CD4-positive, alpha-beta T cell treated with Interleukin-4 for 1 hour (primary cell): ENCODE measurements at places on chromosomes 1 and 21.

GRCh38 chr1:18357622-18358230 lies 123.0 kb upstream of the KLHDC7A start:
- no peak for DNase-seq

- DNase-seq = peak; percentile 88
Measured at GRCh38 chr1:10474613-10475507, at the start of gene PEX14. Gene PEX14 (plus strand): TSS chr1:10474950. CDS start chr1:10474967, 17 bp downstream.

DNA sequence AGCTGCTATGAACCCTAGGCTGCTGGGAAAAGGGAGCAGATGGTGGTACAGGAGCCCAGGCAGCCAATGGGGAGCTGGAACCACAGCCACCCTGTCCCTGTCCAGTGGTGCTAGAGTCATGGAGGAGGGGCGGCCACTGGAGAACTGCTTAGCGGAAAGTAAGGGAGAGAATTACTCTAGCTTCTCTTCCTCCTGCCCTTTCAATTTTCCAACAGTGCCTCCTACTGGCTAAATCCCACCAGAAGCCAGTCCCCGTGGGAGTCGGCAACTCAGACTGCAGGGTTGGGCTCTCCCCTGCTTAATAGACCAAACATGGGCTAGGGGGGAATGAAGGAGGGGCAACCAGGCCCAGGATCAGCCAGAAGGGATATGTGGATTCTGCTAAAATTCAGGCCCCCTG lies 154.5 kb downstream of the ACTL8 start:
- DNase-seq = no peak

GRCh38 chr1:64320470-64320869 lies 117.0 kb downstream of the UBE2U start:
- DNase-seq = peak; percentile 11

DNA sequence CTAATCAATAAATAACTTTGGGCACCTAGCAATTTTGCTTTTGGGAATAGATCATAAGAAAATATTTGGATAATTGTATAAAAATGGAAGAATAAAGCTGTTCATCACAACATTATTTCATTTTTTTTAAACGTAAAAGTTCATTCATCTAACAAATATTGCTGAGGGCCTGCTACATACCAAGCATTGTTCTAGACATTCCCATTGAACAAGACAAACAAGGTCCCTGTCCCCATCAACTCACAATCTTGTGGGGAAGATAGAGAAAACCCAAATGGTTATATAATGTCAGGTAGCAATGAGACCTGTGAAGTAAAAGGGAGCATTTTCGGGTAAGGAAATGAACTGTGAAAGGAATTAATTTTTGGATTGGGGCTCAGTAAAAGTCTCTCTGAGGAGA lies 54.0 kb upstream of the BEND5 start:
- no peak for DNase-seq

DNA sequence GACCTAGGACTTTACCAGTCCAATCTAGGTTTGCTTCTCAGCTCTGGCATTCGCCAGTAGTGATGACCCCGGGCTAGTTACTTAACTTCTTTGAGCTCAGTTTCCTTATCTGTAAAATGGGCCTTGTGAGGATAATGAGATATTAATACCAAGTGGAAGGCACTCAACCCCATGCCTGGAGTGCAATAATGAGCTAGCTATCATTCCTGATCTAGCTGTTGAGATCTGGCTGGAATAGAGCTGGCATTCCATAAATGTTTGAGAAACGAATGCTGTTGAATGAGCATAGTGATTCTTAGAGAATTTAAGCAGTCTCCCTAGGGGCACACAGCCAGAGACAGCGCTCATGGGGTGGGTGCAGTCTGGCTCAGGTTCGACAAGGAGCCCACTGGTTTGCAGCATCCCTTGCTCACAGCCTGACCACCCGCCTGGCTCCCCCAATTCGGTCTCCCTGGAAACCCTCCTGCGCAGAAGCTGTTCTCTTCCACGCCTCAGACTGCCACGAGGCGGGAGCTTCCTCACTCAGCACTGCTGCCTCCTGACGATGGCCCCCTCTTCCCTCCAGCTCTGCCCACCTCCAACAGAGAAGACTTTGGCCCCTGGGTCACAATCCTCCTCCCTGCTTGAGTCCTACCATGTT lies 32.5 kb downstream of the DHCR24 start:
- no peak for DNase-seq

DNA sequence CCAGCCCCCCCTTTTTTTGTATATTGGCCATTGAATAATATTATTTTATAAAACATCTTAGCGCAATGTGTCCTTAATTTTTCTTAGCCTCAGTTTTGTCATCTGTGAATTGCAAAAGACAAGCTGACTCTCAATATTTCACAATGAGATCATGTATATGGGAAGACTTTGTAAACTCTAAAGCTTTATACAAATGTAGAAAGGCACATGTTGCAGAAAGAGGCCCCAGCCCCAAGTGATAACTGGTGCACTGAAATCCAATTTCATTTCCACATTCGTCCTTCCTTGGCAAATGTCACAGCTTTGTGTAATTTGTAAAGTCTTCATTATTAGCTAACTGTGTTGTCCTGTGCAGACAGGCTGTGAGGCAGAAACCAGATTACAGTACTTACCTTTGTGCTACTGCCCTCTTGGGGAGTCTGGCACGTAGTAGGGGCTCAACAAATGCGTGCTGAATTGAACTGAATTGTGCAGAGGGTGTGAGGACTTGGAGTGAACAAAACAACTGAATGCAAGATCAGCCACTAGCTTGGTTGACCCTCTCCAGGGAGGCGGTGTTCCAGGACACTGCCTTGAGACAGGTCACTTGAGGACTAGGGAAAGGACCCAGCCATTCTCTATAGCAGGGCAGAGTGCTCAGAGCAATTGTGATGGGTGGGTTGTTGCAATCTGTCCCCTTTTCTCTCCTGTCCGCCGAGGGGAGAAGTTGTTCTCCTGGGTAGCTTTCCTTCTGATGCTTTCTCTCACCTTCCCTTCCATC lies 74.6 kb downstream of the LMO4 start:
- no peak for DNase-seq

DNA sequence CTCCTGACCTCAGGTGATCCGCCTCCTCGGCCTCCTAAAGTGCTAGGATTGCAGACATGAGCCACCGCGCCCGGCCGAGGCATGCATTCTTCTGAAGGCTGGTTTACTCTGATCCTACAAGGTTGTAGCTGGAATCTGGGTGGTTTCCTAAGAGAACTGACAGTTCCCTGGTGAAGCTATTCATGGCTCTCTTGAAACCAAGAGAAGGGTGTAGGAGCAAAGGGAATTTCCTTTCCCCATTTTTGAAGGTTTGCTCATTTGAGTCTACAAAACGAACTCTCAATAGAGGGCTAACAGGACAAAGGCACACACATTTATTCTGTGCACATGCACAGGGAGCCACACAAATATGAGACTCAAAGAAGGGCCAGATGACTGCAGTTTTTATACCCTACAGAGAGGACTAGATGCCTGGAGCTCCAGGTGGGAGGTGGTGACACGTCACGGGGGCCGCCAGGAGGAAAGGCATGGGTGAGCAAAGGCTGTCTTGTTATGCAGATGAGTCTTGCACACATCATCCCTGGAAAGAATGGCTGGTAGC lies 49.5 kb upstream of the ERRFI1 start:
- DNase-seq = no peak

- no peak for DNase-seq
Measured at GRCh38 chr1:108824051-108824450, 32.8 kb downstream of the AKNAD1 start.

DNA sequence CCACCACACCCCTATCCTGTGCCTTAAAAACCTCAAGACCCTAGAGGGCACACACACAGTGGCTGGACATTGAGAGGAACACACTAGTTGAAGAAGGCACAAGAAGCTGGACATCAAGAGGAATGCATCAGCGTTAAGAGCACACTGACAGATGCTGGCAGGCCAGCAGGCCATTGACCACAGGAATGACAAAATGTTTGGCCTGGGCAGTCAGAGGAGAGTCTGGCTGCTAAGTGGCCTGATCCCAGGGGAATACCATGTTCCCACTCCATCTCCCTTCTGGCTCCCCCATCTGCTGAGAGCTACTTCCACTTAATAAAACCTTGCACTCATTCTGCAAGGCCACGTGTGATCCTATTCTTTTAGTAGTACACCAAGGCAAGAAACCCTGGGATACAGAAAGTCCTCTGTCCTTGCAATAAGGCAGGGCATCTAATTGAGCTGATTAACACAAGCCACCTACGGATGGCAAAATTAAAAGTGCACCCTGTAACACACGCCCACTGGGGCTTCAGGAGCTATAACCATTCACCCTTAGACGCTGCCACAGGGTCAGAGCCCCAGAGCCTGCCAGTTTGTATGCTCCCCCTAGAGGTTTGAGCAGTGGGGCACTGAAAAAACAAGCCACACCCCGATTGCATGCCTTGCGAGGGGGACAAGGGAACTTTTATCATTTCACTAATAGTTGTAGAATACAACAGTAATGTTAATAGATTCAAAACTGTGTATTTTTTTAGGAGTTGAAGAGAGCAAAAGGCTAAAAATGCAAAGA lies 1216.1 kb upstream of the NCAM2 start:
- no peak for DNase-seq

GRCh38 chr1:33314416-33314815 lies 6.5 kb downstream of the A3GALT2 start:
- DNase-seq = no peak
